Hematopoietic multipotent progenitor cell treated with erythropoietin and hydrocortisone succinate and interleukin-3 and kit ligand, for 4 days (in vitro differentiated cells): ENCODE measurements at places on chromosomes 7 and 10.

GRCh38 chr7:50838675-50839377, 56.1 kb upstream of the GRB10 start:
- no peak for DNase-seq

- peak; percentile 53 for DNase-seq
Measured at GRCh38 chr7:3138997-3139396, 95.3 kb upstream of the CARD11 start.

- DNase-seq = no peak
Measured at GRCh38 chr7:4531236-4531635, 150.9 kb upstream of the FOXK1 start.

GRCh38 chr10:74500816-74501215, 325.6 kb upstream of the KAT6B start:
- DNase-seq = no peak

DNA sequence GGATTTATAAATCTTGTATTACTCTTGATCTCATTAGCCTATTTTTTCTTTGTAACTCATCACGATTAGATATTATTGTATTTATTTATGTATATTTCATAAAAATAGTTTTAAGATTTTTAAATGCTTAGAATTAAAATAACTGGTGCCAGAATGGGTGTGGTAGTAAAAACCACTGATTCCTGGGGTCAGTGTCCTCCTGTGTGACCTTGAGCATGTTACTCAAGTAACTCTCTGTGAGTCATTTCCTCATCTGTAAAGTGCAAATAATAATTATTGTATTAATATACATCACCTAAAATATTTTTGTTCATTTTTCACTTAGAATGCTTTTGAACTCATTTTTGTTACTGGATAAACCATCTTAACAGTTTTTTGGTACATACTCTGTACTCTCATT, 91.3 kb upstream of the TMEM229A start:
- no peak for DNase-seq

- DNase-seq = no peak
Measured at GRCh38 chr7:92460510-92460909, 13.2 kb downstream of the GATAD1 start.

DNA sequence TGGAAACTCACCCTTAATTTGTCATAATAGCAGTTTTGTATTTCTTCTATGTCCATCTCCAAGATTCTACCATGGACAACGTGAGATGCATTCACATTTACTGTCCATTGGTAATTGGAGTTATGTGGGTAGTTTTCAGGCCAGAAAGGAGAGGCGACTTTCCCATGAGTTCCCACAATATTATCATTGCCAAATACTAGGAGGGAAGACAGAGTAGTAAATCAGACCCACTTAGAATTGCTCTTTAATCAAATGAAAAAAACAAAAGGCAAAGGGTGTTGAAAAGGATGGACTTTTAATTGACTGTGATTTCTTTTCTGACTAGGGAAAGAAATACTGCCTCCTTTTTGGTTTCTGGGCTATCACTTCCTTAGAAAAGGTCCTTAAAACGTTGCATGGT, 121.7 kb upstream of the RSU1 start:
- no peak for DNase-seq

DNA sequence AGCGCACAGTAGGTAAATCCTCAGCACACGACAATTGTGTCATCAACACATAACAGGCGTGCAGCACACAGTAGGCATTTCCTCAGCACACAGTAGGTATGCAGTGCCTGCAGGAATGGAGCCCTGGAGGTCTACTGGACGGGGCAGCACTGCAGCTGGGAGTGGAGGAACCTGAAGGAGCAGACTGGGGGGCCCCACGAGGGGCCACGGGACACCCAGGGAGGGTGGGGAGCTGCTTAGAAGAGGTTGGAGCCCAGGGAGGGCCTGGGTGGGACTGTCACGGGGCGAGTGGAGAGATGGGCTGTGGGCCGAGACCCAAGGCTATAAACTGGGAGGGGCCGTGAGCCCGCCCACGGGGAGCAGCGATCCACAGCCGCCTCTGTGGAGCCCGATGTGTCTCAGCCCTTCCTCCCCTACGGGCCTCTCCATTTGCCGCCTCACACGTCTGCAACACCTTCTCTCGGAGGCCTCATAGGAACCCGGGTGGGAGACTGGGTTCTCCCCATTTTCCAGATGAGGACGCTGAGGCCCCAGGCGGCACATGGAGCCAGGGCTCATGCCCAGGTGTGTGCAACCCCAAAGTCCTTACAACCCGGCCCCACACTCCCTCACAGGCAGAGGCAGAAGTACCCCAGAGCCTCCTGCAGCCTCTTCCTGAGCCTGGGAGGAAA, 101.5 kb downstream of the MICALL2 start:
- peak; percentile 49 for DNase-seq

- DNase-seq = no peak
Measured at GRCh38 chr7:43535031-43535451, 47.9 kb upstream of the STK17A start.

DNA sequence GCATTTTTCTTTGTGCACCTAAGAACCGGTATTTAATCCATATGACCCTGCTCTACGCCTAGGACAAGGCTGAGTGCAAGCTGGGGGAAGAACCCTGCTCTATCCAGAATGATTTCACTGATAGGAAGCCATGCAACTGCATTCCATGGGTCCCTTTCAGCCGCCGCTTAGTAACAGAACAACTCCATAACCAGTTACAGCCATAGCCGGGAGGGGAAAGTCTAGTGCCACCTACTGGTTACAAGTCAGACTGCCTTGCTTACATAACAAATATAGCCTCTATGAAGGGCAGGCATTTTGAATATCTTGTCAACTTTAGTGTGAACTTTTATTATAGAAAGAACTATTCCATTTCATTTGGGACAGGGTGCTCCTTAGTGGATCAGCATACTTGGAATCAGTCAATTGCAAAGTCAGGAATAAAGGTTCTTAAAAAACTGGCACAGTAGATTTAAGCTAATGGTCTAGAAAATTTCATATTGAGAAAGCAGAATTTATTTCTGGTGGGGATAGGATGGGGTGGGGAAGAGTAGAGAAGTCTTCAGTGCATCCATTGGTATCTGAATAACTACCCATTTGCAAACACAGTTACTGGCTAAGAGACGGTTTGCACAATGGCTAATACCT, 521.7 kb downstream of the ADRA2A start:
- peak; percentile 76 for DNase-seq

- DNase-seq = no peak
Measured at GRCh38 chr7:99788554-99788953, 4.6 kb upstream of the CYP3A4 start.

DNA sequence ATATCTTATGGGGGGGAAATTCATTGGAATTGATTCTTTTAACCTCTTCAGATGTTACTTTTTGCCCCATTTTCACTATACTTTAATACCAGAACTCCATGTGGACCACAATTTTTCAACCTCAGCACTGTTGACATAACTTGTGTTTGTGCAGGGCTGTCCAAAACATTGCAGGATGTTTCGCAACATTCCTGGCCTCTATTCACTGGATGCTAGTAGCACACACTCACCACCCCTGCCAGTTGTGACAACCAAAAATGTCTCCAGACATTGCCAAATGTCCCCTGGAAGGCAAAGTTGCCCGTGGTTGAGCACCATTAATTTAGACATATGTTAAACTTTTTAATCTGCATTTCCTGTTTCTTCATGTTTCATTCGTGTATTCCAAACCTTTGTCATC, 234.7 kb downstream of the GFRA1 start:
- peak; percentile 8 for DNase-seq

GRCh38 chr10:120609006-120609405, 152.0 kb downstream of the PLPP4 start:
- no peak for DNase-seq

DNA sequence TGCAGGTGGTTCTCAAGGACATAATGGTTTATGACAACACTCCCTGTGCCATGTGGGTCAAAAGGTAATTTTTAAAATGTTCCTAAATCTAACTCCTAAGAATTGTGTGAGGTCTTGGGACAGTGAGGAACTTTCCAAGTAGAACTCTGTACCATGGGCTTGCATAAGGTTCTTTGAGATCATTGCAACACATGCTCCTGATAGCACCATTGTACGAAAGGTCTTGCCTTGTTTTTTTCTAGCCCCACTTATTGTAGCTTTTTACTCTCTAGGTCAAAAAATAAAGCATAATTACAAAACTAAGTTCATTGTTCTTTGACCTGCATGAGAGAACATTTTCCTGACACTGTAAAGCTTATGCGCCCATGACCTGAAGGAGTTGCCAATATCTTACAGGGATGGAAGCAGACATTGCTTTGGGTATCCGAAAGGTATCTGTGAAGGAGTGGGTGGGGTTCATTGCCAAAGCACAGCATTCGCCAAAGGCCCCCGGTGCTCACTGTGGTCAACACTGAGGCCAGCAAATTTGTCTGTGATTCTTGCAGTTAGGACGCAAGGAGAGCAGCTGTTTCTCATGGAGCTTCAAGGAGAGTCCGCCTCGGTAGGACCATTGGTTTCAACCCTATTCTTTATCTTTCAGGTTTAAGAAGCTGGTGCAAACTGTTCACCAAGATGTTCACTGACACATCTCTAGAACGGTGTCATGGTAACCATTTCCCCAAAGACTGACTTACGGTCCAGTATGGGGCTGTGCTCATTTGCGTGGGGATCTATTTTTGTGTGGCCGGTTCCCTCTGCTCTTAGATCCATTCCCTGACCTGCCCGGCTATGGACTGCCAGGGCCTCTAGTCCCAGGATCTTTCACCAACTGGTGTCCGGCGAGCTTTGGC, 7.6 kb upstream of the PRKAG2 start:
- DNase-seq = no peak

GRCh38 chr7:37395618-37396259, 52.9 kb downstream of the ELMO1 start:
- no peak for DNase-seq

DNA sequence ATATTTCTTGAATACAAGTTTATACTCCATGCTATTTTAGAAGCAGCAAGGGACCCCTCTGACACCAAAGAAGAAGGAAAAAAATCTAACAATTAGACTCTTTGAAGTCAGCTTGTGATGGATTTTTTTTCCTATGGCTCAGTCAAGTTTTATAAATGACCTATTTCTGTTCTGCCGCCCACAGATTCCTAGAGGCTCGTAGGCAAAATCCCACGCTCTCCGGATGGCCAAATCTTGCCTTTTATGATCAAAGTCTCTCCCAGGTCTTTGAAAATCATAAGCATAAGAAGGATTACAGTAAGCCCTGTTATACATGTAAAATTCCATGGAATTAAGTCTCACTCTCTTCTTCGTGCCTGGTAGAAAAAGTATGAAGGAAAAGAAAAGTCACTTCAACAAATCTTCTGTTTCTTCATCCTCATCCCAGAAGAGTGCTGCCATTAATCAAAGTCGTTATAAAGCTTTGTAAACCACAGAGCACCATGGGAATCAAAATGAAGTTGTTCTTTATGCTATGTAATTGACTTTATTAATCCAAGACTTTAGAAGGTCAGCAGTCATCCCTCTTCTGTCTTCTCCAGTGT, 33.1 kb downstream of the ASB13 start:
- no peak for DNase-seq

DNA sequence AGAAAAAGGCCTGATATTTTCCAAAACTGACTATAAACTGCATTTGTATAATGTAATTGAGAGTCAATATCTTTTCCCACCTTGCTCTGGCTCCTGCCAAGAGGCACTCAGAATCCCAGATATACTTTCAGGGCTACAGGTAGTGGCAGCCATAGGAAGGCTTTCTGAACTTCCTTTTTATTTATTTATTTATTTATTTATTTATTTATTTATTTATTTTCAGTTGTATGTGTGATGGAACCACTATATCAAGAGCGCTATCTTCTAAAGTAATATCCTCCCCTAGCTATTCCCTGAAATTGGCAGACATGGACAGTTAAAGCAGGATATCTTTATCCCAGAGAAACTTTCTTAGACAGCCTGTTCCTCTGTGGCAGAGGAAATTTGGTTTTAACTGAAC, 86.7 kb downstream of the SEMA3E start:
- no peak for DNase-seq

DNA sequence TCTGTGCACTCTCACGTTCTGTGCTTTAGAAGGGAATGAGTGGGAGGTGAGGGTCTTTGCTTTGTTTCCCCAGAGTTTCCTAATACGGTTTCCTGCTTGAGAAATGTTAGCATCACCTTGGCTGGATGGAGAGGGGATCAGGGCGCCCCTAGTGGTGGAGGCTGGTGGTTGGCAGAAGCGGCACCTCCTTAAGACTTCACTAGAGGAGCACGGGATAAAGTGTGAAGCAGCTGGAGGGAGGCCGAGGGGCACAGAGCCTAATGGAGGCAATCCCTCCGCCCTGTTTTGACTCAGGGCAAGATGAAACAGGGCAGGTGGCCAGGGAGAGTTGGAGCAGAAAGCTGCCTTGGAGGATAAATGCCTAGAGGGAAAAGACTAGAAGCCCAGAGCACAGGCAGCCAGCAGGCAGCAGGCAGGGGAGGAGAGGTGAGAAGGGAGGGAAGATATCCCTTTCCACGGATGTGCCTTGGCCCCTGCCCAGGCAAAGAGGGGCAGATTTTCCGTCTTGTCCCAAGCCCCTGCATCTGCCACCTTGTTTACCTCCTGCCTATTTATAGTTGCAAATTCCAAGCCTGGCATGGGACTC, 56.0 kb upstream of the BTRC start:
- peak; percentile 69 for DNase-seq

- DNase-seq = no peak
Measured at GRCh38 chr7:43302773-43303460, 190.5 kb downstream of the HECW1 start.

GRCh38 chr7:6554848-6555247, 3.6 kb upstream of the GRID2IP start:
- no peak for DNase-seq

DNA sequence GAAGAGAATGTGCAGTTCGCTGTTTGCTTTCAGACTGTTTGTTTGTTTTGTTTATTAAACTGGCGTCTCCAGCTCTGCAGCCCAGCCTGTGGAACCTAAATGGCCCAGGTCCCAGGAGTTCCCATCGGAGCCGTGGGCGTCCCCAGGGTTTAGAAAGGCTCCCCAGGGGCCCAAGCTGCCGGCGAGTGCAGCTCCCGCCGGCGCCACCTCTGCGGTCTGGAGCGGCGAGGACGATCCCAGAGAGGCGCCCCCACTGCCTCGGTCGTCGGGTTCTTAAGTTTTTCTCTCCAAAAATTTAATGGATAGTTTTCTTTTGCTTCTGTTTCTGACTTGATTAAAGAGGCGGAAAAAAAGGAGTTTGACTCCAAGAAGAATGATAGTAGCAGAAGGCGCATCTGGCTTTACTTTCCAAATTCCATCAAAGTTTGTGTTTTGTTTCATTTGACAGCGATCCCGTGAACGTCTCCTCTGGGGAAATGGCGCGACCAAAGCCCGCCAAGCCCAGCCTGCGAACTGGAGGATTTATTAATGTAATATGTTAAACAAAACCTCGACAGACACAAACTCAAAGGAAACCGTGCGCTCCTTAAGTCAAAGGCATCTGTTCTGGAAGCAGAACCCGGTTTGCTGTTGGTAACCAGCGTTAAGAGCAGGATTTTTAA, 718 bp upstream of the FZD1 start:
- peak; percentile 53 for DNase-seq

DNA sequence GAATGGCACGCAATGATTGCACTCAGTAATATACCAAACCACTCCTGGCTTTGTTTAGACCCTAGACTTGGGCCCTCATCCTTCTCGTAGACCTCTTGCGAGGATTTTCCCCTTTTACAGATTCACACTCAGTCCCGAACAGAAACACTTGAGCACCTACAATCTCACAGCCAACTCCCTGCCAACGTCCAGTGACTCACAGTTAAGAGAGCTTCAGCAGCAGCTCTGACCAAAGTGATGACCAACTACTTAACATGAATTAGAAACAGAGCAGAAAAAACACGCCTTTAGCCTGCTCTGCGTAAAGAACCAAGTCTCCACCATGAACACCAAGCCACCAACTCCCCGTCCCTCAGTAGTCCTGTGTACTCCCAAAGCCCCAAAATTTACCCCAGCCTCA, 2.2 kb downstream of the DNAJC30 start:
- DNase-seq = no peak
